ENCODE measurements at places on chromosomes 5 and 9.

- DNase-seq = no peak
Measured at GRCh38 chr9:129875687-129876395, 40.6 kb downstream of the USP20 start.

DNA sequence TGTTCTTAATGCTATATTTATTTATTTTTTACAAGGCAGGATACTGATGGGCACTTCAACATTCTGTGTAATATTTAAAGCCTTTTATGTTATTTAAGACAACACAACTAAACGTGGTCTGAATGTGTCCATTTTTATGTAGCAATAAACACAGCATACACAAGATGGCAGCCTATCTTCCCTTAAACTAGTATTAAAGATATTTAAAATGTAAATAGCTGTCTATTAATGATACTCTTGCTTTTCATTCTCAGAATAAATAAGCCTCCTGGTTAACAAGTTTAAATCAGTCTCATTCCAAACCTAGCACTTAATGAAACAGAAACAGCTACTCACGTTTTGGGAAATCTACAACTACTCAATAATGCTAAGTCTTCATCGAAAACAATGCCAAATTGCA lies 315.7 kb downstream of the MCTP1 start:
- no peak for DNase-seq

DNA sequence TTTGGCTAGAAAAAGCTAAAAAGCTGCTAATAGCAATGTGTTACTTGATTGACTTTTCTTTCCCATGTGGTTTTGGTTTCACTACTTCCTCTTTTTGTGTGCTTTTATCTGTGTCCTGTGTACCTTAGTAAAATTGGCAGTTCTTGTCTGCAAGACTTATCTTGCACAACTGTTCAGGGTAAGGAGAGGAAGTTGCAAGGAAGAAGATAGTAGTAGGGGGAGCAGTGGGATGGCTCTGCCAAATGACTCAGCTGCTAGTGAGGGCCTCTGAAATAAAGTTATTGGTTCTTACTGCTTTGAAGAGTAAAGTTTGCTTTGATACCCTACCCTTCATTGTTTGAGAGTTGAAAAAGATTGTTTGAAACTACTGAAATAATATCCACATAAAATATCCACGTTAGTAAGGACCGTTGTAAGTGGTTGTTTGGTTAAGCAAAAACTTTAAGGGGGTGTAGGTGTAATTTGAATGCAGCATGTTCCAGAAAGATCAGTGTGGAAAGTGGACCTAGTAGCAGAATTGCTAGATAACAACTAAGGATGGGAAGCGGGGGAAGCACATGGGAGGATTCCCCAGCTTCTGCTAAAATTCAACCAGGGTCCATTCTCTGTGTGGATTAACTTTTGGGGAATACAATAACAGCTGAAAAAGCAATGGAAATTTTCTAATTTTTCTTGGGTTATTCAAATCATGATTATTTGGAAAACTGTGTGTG lies 123.5 kb downstream of the SCAMP1 start:
- no peak for DNase-seq

GRCh38 chr9:99405359-99405758 lies 183.3 kb downstream of the SEC61B start:
- DNase-seq = no peak

DNA sequence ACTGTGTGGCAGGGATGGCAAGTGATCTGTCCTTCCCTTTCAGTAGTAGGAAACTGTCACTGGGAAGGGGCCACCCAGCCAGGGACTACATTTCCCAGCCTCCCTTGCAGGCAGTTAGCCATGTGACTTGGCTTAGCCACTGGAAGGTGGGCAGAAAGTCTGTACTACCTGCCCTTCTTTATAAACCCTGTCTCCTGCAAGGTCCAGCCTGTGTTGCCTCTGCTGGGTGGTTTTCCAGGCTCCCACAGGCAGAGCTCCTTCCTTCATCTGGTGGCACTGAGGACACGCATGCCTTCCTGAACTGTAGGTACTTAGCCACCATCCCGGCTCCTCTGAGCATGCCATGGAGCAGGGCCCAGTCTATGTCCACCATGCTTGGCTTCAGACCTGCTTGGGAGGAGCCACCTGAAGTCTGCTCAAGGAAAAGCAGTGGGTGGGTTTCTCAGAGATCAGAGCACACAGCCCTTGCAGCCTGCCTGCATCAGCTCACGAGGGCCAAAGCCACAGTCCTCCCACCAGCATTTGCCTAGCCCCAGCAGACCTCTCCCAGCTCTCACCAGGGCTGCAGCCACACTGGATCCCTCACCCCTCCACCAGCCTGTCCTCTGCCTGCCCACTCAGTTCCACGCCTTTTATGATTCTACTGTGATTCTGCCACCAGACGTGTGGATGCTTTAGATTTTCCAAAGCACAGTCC lies 16.7 kb upstream of the SLC25A51 start:
- DNase-seq = no peak

All from activated naive CD4-positive, alpha-beta T cell (primary cell).